SJSA1 (cell line): ENCODE measurements at places on chromosomes 16 and 17. TPM values are rescaled to one million over a fixed set of nuclear protein-coding genes. Genes with fewer than 3 reads are reported as not detected.

The ALOX12B gene
- not detected in 2 replicates for total RNA-seq

The IRF8 gene
- total RNA-seq: 0.56 and 1.1 TPM in 2 replicates

GRCh38 chr16:50455288-50455845 lies 86.6 kb upstream of the BRD7 start:
- no peak for DNase-seq
- no peak overlapping the region for H3K4me3 ChIP-seq
- H3K27ac ChIP-seq: no peak overlapping the region
- H3K4me1 ChIP-seq: no peaks in the 10 kb centered on the region
- no peaks in the 10 kb centered on the region for H3K36me3 ChIP-seq

- no peaks in the 10 kb centered on the region for H3K27me3 ChIP-seq
- peaks cover 28% of the 10 kb centered on the region for H3K36me3 ChIP-seq
- peaks cover 16% of the 10 kb centered on the region for H3K4me1 ChIP-seq
- H3K4me3 ChIP-seq: no peak overlapping the region
- H3K27ac ChIP-seq: peak overlapping the region; percentile 14; the same call in 1 of the 2 replicates
Measured at GRCh38 chr17:32161506-32162365, 19.4 kb downstream of the RHOT1 start.

The KRT20 gene
- total RNA-seq: not detected in 2 replicates

GRCh38 chr17:56292578-56292977 lies 139.3 kb downstream of the ANKFN1 start:
- H3K4me1 ChIP-seq: peaks cover 58% of the 10 kb centered on the region
- no peak overlapping the region for H3K4me3 ChIP-seq
- H3K27me3 ChIP-seq: no peaks in the 10 kb centered on the region
- H3K27ac ChIP-seq: peak overlapping the region; percentile 47
- DNase-seq: no peak
- no peaks in the 10 kb centered on the region for H3K36me3 ChIP-seq

The MYH8 gene
- 0.03 TPM in 1 of 2 replicates, not detected in the other for total RNA-seq

GRCh38 chr17:81481815-81482505 lies 30.6 kb downstream of the ACTG1 start:
- H3K36me3 ChIP-seq: no peaks in the 10 kb centered on the region
- no peak overlapping the region for H3K27ac ChIP-seq
- H3K27me3 ChIP-seq: no peaks in the 10 kb centered on the region
- no peak for DNase-seq
- peaks cover 41% of the 10 kb centered on the region for H3K4me1 ChIP-seq

DNA sequence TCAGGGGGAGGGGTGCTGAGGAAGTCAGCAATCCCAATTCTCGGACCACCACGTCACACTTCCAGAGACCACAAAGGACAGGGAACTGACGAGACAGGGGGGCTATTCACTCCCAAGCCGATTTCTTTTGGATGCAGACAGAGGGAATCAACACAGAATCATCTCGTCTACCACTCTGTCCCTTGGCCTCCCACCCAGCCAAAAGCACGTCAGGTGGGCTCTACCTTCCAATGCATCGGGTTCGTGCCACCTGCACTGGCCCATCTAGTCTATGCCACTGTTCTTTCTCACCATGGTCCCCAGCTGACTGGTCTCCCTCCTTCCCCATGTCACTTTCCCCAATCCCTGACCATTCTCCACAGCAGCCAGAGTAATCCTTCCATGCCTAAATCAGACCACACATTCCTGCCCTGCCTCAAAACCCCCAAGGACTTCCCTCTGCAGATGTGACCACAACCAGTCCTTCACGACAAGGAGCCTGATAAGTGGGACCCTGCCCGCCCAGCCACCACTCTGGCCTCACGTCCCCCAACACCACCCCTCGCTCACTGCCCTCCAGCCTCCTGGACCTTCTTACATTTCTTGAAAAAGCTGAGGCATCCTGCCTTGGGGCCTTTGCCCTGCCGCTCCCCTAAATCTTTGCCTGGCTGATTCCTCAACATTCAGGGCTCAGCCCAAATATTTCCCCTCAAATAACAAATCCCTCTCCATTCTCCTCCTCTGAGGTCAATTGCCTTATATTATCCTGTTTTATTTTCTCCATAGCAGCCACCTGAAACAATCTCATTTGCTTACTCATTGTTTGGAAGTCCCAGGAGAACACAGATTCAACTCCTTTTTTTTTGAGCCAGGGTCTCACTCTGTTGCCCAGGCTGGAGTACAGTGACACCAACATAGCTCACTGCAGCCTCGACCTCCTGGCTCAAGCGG lies 70.4 kb downstream of the IL21R start:
- H3K4me1 ChIP-seq: peaks cover 44% of the 10 kb centered on the region
- H3K27ac ChIP-seq: no peak overlapping the region
- H3K4me3 ChIP-seq: no peak overlapping the region
- no peak for DNase-seq
- H3K27me3 ChIP-seq: no peaks in the 10 kb centered on the region

DNA sequence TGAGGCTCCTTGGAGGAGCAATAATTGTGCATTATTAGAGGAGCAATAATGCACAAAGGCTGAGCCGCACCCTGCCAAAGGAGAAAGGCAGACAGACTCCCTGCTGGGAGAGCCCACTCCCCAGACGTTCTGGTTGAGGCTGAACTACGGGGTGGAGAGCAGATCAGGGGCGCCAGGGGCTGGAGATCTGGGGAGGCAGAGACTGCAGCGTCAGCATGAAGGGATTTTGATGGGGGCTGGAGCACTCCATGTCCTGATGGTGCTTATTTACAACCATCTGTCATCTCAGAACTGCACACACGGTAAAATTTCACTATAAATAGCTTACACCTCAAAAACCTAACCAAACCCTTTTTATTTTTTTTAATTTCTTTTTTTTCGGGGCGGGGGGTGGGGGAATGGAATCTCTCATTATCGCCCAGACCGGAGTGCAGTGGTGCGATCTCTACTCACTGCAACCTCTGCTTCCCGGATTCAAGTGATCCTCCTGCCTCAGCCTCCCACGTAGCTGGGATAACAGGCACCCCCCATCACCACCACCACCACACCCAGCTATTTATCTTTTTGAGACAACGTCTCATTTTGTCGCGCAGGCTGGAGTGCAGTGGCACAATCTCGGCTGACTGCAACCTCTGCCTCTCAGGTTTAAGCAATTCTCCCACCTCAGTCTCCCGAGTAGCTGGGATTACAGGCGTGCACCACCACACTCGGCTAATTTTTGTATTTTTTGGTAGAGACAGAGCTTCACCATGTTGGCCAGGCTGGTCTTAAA lies 4.3 kb upstream of the C16orf95 start:
- peaks cover 21% of the 10 kb centered on the region for H3K4me1 ChIP-seq
- no peak overlapping the region for H3K27ac ChIP-seq
- peaks cover 25% of the 10 kb centered on the region; the same call in 1 of the 2 replicates for H3K36me3 ChIP-seq
- no peak overlapping the region for H3K4me3 ChIP-seq
- no peaks in the 10 kb centered on the region for H3K27me3 ChIP-seq

DNA sequence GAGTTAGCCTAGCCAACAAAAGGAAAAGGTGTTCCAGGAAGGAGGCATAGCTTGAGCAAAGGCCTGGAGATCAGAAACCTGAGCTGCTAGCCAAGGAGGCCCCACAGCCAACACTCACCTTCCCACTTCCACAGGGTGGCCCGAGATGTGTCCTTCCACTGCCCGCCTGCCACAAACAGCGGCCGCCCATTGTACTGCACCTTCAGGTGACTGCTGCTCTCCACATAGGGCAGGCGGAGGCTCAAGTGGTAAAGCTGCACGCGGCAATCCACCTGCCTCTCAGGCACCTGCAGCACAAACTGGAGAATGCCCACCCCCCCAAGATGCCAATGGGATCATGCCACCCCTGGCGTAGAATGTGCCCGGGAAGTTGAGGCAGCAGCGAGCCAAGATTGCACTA lies 111.5 kb downstream of the RMI2 start:
- no peak for DNase-seq
- H3K27me3 ChIP-seq: no peaks in the 10 kb centered on the region

DNA sequence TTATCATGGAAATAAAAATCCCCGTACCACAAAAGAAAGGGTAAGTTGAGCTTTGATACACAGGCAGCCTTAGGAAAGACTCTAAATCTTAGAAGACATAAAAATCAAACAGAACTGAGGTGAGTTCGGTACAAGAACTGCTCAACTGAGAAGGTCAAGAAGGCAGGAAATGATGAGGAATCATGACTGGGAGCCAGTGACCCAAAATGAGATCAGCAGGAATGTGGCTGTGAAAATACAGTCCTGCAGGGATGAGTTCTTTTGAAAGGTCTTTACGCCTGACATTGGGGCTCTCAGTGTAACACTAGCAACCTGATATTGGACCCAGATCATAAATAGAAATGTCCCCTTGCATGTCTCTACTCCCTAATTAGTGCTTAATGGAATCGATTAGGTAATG lies 56.3 kb upstream of the CDH11 start:
- no peaks in the 10 kb centered on the region for H3K4me1 ChIP-seq
- no peak overlapping the region for H3K4me3 ChIP-seq
- H3K27me3 ChIP-seq: no peaks in the 10 kb centered on the region
- H3K27ac ChIP-seq: no peak overlapping the region
- no peak for DNase-seq

DNA sequence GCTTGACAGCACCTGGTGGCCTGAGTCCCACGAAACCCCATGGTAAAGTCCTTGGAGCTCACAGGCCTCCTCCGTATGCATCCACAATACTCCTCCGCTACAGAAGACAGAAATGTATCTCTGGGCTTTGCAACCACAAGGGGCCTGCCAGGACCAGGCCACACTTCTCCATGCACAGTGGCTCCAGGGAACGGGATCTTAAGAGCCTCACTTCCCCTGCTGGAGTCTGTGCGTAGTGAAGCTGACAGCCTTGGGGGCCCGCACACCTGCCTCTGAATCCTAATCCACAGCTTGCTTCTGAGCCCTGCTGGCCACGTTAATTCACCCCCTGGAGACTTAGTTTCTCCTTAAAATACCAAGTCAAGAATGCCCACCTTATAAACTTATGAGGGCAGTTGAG lies 125.7 kb downstream of the COPRS start:
- DNase-seq: no peak
- no peak overlapping the region for H3K27ac ChIP-seq
- H3K4me3 ChIP-seq: no peak overlapping the region
- no peaks in the 10 kb centered on the region for H3K36me3 ChIP-seq
- no peaks in the 10 kb centered on the region for H3K27me3 ChIP-seq

DNA sequence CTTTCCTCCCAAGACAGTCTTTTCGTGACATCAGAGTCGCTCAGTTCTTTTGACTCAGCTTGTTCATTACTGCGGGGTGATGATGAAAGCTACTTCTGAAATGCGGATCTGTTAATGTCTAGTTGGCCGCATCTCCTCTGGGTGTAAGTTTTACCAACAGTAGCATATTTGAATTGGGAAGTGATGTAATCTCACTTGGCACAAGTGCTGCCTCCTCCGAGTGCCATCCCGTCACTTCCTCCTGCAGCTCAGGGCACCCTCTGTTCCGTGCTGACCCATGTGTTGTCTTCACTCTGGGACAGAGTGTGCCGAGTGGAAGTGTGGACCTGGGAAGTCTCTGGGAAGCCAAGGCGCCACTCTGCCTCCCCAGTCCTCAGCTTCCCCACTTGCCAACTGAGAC lies 8.9 kb downstream of the ADAD2 start:
- H3K4me3 ChIP-seq: no peak overlapping the region
- no peaks in the 10 kb centered on the region for H3K36me3 ChIP-seq
- no peak overlapping the region for H3K27ac ChIP-seq
- H3K27me3 ChIP-seq: no peaks in the 10 kb centered on the region

The SOCS7 gene
- 10.8 and 14.2 TPM in 2 replicates for total RNA-seq

DNA sequence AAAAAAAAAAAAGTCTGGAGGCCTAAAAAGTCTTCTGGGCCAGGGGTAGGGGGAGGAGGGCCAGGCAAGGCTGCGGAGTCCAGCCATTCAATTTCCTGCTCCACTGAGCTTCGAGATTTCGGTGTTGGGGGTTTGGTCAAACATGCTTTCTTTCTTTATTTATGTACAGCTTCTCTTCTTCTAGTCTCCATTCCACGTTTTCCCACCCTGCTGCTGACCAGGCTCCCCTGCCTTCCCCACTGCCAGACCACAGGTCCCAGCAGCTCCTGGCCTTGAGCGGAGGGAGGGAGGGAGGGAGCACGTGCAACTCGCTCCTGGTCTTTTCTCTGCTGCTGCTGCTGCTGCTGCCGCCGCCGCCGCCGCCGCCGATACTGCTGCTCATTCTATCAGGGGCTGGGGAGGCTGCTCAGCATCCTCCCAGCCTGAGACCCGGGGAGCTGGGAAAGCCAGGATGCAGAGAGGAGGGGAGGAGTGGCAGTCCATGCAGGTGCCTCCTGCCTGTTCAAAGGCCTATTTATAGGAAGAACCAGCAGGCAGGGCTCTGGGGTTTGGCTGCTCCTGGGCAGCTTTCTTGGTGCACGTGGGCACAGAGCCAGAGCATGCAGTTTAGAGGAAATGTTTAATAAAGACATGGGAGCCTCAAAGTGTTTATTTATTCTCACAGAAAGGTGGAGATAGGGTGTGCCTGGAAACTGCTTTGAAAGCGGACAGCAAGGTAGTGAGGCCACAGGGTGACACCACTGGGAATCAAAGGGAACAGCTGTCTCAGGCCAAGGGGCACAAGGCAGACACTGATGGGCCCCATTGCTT lies 23.4 kb upstream of the ZFHX3 start:
- DNase-seq: no peak
- no peak overlapping the region for H3K27ac ChIP-seq
- peaks cover 31% of the 10 kb centered on the region for H3K4me1 ChIP-seq
- H3K36me3 ChIP-seq: no peaks in the 10 kb centered on the region
- no peak overlapping the region for H3K4me3 ChIP-seq

DNA sequence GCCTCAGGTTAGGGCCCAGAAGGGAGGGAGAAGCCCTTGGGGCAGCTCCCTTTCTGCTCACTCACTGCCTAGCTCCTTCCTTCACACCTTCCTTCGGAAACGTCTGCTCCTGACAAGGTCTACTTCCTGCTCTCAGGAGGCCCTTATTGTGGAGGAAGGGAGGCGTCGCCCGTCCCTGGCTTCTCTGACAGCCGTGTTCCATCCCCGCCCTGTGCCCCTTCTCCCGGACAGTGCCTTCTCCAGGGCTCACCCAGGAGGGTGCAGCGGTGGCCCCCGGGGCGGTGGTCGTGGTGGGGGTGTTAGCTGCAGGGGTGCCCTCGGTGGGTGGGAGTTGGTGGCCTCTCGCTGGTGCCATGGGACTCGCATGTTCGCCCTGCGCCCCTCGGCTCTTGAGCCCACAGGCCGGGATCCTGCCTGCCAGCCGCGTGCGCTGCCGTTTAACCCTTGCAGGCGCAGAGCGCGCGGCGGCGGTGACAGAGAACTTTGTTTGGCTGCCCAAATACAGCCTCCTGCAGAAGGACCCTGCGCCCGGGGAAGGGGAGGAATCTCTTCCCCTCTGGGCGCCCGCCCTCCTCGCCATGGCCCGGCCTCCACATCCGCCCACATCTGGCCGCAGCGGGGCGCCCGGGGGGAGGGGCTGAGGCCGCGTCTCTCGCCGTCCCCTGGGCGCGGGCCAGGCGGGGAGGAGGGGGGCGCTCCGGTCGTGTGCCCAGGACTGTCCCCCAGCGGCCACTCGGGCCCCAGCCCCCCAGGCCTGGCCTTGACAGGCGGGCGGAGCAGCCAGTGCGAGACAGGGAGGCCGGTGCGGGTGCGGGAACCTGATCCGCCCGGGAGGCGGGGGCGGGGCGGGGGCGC lies 231.9 kb downstream of the SEC14L1 start:
- H3K4me3 ChIP-seq: peak overlapping the region; percentile 54
- H3K27ac ChIP-seq: no peak overlapping the region
- peak; percentile 72 for DNase-seq
- H3K4me1 ChIP-seq: peaks cover 42% of the 10 kb centered on the region
- no peaks in the 10 kb centered on the region for H3K27me3 ChIP-seq
- H3K36me3 ChIP-seq: peaks cover 16% of the 10 kb centered on the region
